ENCODE measurements at places on chromosomes 7 and 10.
A peak's percentile ranks its signal among the peaks of the same experiment; 100 is the strongest.

- peak; percentile 59 for DNase-seq
Observed at GRCh38 chr10:128062881-128063563, 63.2 kb downstream of the MKI67 start.

DNA sequence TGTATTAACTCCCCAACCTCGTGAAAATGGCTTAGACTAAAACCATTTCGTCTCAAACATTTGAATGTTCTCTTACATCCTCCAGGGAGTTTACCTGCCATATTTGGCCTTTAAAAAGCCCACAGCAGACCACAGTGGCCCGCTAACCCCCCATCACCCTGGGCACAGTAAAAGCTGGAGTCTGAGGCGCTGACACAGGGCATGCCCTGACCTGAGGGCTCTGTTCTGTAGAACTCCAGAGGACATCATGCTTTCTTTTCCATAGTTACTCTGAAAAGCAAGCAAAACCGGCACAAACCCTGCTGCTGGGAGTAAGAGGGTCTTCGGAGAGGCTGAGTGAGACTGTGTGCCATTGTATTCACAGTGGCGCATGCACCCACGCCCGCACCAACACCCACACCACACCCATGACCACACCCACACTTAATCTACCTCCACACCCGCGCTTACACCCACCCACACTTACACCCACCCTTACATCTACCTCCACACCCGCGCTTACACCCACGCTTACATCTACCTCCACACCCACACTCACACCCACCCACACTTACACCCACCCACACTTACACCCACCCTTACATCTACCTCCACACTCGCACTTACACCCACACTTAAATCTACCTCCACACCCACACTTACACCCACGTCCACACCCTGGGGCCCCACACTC is 32.1 kb downstream of the LRRC27 start:
- no peak for DNase-seq

DNA sequence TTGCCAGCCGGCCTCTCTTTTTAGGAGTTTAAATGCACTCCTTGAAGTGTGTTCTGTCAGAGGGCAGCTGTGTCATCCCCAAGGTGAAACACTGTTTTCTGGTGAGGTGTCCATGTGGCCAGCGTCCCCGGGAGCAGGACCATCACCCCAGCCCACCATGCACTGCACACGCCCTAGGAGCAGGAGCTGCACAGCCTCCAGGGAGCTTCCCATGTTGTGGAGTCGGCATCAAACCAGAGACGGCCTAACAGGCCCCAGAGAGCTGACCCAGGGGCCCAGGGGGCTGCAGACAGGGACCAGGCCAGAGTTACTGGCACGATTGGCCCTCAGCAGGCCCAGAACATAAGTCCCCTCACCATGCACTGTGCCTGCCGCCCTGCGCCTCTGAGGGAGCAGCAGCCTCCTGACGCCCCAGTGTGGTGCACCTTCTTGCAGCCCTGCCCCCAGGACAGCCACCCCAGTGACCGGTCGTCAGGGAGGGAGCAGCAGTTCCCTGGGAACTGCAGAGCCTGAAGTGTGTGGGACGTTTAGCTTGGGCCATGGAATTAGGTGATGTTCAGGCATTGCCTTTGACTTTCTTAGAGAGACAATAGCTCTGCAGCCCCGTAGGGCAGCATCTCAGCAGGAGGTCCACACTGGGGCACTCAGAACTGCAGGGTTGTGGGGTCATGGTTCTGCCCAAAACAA is 97.9 kb downstream of the NKX6-2 start:
- peak; percentile 33 for DNase-seq

GRCh38 chr10:99731306-99732032 is 458 bp downstream of the COX15 start:
- DNase-seq: no peak

DNA sequence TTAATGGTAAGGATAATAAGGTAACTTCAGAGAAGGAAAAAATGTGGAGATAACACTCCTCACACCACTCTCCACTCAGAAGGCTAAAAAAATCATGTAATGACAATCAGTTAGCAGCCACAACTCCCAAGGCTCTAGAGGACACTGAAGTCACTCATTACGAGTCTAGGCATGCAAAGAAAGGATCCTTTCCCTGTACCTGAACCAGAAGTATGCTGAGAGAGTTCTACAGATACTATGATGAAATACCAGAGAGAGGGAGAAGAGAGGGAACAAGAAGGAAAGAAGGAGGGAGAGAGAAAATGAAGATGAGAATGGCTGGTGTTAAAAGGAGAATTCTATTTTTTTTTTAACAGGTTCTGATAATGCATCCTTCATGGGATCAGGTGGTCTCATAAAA is 224.3 kb upstream of the PLXNA4 start:
- no peak for DNase-seq

GRCh38 chr10:114362826-114363355 is 41.4 kb downstream of the AFAP1L2 start:
- no peak for DNase-seq

DNA sequence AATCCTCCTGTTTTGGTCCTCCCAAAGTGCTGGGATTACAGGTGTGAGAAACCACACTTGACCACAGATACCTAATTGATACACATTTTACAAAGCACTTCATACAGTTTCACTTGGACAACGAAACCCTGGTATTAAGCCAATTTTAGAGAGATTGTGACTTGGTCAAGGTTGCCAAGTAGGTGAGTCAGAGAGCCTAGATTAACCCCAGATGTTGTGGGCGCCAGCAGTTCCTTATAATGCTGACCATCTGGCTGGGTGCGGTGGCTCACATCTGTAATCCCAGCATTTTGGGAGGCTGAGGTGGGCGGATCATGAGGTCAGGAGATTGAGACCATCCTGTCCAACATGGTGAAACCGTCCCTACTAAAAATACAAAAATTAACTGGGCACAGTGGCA is 4.9 kb upstream of the PHKG1 start:
- no peak for DNase-seq

GRCh38 chr10:13971601-13972475 is 358.9 kb downstream of the FRMD4A start:
- DNase-seq: no peak

DNA sequence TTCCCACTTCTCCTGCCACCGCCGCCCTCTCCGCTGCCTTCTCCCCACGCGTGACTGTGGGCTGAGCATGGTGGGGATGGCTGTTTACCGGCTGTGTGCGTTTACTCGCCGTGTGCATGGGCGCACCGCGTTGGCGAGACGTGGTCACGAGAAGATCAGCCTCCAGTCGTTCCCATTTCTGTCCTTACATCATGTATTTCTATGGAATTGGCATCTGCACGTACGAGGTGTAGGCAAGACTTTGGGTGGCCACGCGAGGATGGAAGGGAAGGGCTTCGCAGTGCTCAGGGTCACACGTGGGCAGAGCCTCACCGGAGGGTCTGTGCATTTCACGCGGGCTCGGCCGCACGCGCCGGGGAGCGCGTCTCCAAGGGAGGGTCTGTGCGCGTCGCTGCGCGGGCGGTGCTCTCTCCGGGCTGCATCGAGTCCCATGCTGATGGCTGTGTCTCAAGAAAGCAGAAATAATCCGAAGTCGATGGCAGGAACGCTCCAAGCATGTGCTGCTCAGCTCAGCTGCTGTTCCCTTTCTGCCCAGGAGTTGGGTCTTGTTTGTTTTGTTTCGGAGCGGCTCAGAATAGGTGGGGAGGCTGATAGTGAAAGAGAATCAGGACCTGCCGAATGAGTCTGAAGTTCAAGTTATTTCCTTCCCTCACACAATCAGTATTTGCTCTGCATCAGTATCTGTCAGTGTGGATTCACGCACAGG is 973 bp downstream of the CAMK1D start:
- DNase-seq: peak; percentile 62

- DNase-seq: no peak
Observed at GRCh38 chr7:43240565-43240964, 128.1 kb downstream of the HECW1 start.

GRCh38 chr7:24701261-24702235 is 55.7 kb downstream of the GSDME start:
- no peak for DNase-seq

- peak; percentile 45 for DNase-seq
Observed at GRCh38 chr10:3395458-3395861, 222.9 kb upstream of the PITRM1 start.

- no peak for DNase-seq
Observed at GRCh38 chr10:103564116-103564501, 70.6 kb downstream of the NEURL1 start.

DNA sequence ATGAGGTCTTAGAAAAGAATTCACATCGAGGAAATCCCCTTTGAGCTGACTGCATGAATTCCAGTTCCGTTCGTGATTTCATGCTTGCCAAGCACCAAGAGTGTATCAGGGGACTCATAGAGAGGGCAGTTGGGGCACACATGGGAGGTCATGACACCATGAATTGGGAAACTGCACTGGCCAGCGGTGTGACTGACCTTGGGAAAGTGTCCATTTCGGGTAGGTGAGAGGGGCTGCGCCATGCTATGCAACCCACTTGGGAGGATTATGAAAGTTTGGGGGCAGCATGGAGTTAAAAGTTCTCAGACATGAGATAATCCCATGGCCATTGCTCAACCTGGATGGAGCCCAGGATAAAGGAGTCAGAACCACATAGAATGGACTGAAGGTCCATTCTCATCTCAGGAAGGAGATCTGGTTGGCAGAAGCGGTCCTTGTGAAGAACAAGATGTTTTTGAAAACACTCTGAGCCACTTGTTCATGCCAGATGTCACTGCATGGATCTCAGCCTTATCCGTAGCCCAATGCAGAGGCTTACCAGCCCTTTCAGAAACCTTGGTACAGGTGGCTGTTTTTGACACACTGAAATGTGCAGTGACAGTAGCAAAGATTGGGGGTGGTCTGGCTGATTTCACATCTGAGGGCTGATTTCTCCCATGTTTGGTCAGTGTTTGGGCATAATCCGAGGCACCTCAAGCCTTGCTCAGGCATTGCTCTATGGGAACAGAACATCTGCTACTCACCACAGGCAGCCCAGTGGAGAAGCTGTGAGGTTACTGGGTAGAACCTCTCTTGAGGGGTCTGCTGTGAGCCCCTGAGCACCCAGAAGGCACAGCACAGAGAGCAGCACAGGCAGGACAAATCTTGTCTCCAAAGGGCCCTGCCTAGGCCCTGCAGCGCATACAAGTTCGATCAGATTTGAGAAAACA is 252.3 kb downstream of the CXCL12 start:
- peak; percentile 75 for DNase-seq

- DNase-seq: no peak
Observed at GRCh38 chr7:95960706-95961244, 188.4 kb downstream of the DYNC1I1 start.

DNA sequence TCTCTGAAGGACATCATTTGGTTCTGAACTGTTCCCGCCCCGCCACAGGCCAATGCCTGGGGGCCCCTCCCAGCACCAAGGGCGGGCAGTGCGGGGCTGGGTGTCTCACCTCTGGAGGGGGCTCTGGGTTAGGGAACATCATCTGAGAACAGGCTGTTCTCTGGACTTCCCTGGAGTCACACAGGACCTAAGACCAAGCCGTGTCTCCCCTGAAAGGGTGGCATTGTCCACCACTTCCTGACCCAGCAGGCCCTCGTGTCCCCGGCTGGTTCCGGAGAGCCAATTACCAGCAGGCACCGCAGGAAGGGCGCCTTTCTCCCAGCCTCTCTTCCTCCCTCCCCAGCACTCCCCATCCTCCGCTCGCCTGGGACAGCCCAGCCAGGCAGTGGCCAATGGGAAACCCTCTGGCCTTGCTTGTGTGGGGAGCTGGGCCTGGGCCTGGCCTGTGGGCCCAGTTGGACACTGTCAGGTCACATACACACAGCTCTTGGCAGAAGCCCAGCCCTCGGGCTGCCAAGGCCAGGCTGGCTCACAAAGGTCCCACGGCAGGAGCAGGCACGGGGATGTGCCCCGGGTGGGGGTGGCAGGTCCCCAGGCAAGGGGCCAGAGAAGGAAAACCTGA is 119.5 kb downstream of the SPDYE5 start:
- DNase-seq: peak; percentile 82

- no peak for DNase-seq
Observed at GRCh38 chr7:86784765-86785164, 141.1 kb downstream of the GRM3 start.

GRCh38 chr7:47888371-47889265 is 59.6 kb downstream of the PKD1L1 start:
- DNase-seq: no peak

GRCh38 chr7:75889826-75890225 is 11.0 kb downstream of the RHBDD2 start:
- no peak for DNase-seq

GRCh38 chr10:26455567-26456315 is 17.6 kb downstream of the APBB1IP start:
- DNase-seq: no peak

DNA sequence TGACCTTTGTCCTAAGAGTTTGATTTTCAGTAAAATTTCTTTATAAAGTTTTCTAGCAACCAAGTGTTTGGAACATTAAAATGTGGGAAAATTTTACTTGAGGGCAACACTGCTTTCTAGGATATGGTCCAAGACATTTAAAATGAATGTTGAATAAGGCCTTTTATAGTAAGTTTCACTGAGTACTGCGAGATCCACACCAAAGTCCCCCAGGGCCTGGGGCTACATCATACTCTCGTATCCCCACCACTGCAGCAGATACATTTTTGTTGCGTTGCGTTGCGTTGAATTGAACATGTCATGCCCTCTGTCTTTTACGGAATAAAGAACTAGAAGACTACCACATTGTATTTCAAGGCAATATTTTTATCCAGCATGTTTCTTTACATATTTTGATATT is 44.5 kb downstream of the PRTFDC1 start:
- no peak for DNase-seq

GRCh38 chr10:81963606-81964005 is 88.6 kb downstream of the NRG3 start:
- DNase-seq: no peak

DNA sequence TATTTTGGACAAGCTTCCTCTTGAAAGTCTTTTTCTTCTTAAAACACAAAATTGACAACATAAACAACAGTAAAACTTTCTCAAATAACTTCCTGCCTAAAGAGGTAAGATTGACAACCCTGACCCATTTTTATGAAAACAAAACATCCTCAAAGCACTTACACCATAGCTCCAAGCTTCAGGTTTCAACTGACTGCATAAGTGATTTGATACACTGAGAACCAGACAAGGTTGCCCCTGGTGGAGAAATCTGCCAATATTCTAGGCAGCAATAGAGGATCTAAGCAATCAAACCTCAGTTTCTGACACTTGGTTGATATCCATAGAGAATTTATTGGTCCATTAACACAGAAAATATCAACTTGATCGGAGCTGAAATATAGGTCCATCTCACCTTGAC is 147.8 kb downstream of the ELAPOR2 start:
- no peak for DNase-seq

- DNase-seq: no peak
Observed at GRCh38 chr7:69166979-69167516, 431.2 kb upstream of the AUTS2 start.

GRCh38 chr7:137371616-137372015 is 28.1 kb upstream of the PTN start:
- DNase-seq: no peak

Data from sciatic nerve (tissue), 2 donors.